ENCODE measurements at places on chromosomes 12 and 14.

DNA sequence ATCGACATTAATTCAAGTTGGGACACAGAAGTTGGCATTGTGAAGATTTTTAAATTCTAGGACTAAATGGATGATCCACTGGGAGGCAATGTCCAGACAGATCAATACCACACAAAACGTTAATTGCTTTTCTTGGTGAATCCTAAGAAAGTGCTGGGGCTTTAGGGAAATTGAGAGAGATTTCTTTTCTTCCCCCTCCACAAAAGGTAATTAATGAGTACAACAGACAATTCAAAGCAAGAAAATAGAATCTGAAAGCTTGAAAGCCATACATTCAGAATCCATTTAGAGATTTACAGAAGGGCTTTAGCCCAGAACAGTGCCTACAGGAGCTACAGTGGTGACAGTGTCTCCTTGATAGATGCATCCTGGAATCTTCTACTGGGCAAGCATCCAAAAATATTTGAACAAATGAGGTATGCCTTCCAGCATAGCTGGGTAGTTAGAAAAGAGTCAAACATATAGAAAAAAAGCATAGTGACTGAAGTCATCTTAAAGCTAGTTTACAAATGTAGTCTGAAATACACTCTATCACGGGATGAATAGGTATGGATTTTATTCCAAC is 718.1 kb downstream of the DIO2 start:
- no peak for DNase-seq

GRCh38 chr12:119868992-119869391 is 8.1 kb downstream of the CIT start:
- DNase-seq: peak; percentile 36

- DNase-seq: no peak
These were observed 306.8 kb upstream of the LRFN5 start for GRCh38 chr14:41299924-41300323.

- peak; percentile 68 for DNase-seq
These were observed 31.4 kb downstream of the MAP1LC3B2 start for GRCh38 chr12:116590561-116590960.

- DNase-seq: peak; percentile 17
These were observed 707 bp upstream of the MED6 start for GRCh38 chr14:70601162-70601561.

DNA sequence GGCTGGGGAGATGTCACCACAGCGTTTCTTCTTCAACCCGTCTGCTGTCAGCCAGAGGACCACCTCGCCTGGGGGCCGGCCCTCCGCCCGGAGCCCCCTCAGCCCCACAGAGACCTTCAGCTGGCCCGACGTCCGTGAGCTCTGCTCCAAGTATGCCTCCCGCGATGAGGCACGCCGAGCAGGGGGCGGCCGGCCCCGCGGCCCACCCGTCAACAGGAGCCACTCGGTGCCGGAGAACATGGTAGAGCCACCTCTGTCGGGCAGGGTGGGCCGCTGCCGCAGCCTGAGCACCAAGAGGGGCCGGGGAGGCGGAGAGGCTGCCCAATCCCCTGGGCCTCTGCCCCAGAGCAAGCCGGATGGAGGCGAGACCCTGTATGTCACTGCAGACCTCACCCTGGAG is 38.8 kb downstream of the PLEKHG3 start:
- DNase-seq: no peak

DNA sequence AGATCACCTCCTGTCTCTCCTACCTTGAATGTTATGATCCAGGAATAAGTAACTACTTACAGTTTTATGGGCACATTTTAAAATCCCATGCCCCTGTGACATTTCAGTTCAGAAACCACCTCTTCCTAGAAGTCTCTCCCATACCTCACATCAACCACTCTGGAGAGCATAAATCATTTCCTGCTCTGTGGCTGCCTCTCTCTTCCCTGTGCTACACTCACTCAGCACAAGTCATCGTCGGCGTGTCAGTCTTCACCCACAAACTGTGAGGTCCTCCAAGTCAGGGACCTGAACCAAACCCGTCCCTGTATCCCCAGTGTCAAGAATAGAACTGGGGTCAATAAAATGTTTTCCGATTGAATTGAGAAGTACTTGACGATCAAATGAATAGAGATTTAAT is 863.3 kb downstream of the BCL11B start:
- DNase-seq: no peak

- no peak for DNase-seq
These were observed 67.3 kb upstream of the HOXC13 start for GRCh38 chr12:53871367-53871766.

GRCh38 chr12:95767703-95768102 is 22.9 kb downstream of the NTN4 start:
- DNase-seq: no peak

DNA sequence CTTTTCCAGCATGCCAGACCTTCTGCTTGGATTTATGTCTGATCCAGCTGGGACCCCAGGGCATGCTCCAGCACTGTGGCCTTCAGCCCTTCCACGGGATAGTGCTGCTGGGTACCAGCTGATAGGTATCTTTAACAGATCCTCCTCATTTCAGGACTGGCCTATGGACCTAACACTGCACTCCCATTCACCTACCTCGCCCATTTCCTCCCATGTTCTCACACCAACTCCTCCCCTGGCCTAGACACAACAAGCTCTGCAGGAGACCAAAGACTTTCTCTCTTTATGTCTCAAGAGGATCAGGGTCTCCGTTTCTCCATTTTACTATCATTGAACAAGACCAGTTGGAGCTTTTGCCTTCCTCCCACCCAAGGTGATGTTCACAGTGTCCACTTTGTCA is 140.0 kb upstream of the TMCC3 start:
- no peak for DNase-seq

DNA sequence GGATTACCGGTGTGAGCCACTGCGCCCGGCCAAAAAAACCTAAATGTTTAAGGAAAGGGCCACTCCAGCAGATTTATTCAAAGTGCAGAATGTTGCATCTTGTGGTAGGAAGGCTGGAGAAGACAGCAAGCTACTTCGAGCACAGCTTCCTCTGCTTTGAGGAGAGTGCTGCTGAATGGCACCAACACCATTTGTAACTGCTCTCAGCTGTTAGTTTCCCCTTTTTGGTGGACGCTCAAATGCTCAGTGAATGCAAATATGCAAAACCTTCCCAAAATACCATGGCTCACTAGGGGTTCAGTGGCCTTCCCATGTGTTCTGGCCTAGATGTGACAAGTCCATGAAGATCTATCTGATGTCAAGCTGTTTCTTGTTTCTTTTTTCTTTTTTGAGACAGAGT is 2.9 kb upstream of the TDRD9 start:
- no peak for DNase-seq

GRCh38 chr14:80150301-80150700 is 61.0 kb downstream of the DIO2 start:
- DNase-seq: peak; percentile 54

DNA sequence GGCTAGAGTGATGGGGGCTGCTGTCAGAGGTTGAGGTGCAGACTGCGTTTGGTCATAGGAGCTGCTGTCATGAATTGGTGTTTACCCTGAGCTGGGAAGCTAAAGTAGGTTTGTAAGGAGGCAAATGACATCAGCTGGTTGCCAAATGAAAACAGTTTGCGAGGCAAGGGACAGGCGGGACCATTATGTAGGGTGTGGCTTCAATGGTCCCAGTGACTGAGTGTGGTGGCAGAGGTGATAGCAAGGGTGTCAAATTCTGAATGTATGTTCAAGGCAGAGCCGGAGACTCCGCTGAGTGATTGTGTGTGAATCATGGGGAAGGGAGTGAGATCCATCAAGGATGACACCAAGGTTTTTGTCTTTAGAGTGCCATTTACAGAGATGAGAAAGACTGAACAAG is 359.5 kb downstream of the VRK1 start:
- no peak for DNase-seq

DNA sequence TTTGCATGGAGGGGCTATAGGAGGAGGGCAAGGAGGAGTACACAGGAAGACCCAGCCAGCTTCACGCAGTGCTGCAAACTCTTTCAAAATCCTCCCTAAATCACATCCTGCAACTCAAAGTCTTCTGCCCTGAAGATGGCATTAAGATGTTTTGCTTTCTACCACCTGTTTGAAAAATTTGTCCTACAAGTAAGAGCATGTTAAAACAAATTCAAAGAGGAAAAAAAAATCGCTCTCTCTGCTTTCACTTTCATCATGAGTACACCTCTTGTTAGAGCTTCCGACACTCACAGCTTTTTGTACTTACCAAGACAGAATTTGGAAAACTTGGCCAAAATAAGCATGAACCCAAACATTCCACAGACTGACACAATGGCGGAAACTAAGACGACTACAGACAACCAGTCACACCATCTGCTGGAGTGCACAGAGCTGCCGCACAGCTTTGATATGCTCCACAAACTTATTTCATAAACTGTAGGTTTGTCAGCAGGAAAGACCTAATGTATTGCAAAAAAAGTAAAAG is 21.3 kb downstream of the GCH1 start:
- peak; percentile 10 for DNase-seq

DNA sequence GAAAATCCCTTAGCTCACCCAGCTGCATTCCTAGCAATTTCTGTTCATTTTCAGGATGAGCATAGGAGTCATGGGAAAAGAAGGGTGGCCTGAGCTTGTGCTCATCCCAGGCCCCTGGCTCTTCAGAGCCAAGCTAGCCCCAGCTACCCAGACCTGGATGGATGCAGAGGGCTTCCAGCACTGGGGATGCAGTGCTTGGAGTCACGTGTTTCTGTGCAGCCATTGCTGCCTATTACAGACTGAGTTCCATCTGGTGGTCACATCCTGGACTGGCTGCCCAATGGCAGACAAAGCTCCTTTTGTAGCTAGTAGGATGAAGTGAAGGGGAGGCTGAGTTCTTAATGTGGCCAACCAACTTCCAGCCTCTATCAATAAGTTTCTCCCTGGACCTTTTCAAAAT is 54.2 kb upstream of the JDP2 start:
- DNase-seq: no peak

- DNase-seq: no peak
These were observed 456.8 kb downstream of the MED13L start for GRCh38 chr12:115820656-115821055.

GRCh38 chr12:124685689-124686369 is 118.4 kb upstream of the NCOR2 start:
- peak; percentile 79 for DNase-seq

DNA sequence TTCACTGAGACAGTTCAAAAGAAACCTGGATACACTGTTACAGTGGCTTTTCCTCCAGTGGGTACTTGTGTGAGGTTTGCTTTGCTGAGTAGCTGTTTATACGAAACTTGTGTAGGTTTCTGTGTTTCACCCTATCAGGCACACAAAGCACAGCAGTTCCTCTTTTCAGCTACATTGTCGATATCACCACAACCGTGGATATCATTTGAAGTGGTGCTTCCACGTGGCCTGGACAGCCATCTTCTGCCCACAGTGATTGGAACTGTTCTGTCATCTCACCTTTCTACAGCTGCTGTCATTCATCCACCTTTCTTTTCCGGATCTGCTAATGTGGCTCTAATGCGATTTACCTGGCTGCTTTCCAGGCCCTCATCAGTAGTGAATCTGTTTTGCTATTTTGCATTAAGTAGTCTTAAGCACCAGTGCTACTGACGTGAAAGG is 368.8 kb downstream of the SYT1 start:
- DNase-seq: no peak

DNA sequence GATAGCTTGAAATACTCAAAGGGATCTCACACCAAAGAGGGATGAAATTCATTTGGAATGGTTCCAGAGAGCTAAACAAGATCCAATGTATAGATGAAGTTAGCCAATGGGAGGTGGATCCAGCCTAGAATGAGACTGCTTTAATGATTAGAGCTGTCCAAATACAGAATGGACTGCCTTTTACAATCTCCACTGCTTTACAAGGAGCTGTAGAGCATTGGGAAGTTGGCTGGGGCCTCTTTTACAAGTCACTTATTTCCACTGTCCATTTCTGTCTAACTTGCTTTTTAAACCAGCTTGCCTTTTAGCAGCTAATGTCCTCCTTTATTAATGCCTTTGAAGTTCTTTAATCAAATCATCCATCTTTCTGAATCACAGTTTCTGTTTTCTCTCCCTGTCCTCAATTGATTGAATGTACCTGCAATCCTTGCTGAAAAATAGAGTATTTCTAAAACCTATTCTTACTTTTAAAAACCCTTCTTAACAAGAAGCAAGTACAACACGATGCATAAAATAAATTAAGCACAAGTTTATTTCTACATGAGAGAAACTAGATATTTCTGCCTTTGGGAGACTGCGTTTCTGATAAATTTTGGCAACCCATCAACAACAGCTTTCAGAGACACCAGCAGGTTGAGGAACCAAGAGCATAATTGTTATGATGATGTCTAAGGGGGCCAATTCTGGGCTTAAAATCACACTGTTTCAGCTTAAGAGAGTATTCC is 3.4 kb upstream of the ATP2A2 start:
- no peak for DNase-seq

- peak; percentile 1 for DNase-seq
These were observed 11.4 kb downstream of the EVL start for GRCh38 chr14:100076606-100077005.

GRCh38 chr12:125110641-125111360 is 45.6 kb downstream of the AACS start:
- DNase-seq: no peak

GRCh38 chr14:64880221-64881121 is 764 bp upstream of the SPTB start:
- peak; percentile 11 for DNase-seq

DNA sequence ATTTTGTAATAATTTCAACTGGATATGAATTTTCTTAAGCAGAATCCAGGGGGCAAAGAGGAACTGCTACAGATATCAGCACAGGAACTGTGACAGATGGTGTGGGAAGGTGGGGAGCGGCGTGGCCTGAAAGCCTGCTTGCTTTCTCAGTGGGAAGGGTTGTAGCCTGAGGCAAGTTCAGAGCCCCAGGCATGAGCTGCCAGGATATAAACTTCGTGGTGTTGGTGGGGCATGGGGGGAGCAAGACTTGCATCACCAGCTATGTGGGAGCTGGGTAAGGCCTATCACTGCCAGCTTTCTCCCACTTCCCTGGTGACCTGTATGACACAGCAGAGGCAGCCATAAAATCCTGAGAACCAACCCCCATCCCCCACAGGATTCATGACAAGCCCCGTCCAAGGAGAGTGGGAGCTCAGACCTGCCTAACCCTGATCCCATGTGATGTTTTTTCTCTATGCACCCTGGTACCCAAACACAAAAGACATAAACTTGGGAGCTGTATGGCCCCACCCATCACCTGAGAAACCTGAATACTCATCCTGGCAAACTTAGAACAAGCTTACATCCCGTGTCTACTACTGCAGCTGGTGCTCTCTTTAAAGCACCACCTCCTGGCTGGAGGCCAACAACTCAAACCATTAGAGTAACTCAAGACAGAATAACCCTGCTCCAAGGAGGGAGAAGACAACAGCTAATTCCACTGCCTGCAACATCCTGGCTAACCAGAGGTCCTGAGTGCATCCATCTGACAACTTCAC is 16.5 kb downstream of the CLEC1A start:
- DNase-seq: no peak

DNA sequence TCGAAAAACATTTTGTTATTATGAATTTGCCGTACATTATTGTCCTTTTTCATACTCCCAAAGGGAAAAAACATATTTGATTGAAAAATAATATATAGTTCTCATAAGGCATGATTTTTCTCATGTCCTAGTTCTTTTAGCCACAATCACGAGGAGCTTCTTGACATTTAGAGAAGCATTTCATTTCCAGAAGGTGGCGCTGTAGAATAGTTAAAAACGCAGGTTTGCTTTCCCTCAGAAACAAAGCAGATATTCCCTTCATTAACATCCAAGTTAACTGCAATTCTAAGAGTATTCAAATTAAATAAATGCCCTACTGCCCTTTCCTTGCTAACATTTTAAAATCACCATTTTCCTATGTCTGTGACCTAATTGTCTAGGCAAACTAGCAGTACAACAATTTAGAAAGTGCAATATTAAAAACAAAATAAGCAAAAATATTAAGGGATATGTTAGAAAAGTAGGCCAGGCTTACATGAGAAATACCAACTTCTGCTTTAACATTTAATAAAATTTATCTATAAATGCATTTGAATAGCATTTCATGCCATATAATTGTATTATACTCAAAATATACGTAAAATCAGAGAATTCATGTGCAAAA is 10.9 kb upstream of the PIK3C2G start:
- peak; percentile 47 for DNase-seq

Measured in A172 (cell line).